NT2/D1 (cell line): ENCODE measurements at places on chromosomes 4 and X.

- no peak for DNase-seq
Observed at GRCh38 chr4:10460313-10461047, 3.3 kb upstream of the ZNF518B start.

DNA sequence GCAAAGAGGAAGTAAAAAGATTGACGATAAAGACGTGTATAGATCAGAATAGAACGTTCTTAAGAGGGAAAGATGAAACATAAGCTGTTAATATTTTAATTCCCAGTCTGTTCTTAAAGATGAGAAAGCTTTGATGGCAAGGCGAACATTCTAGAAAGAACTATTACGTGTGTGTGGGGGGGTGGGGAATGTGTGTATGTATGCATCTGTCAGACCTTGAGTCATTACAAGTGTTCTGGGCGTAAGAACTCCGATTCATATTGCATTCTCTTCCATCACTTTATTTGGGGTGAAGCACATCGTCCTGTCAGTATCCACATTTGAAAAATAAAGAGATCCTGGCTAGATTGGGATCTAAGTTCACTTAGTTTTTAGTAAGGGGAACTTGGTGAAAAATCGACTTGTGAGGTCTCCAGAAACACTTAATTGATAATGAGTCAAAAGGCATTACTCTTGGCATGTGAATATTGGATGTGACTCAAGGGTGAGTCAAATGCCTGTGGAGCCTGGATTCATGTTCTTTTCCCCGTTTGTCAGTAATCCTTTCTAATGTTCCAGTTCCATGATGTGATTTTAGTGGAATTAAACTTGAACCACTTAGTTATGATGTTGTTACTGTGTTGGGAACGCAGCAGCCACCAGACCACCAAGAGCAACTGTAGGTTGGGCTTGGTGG, 3.1 kb downstream of the SMS start:
- no peak for DNase-seq

- no peak for DNase-seq
Observed at GRCh38 chr4:152643153-152644035, 36.4 kb downstream of the TMEM154 start.

DNA sequence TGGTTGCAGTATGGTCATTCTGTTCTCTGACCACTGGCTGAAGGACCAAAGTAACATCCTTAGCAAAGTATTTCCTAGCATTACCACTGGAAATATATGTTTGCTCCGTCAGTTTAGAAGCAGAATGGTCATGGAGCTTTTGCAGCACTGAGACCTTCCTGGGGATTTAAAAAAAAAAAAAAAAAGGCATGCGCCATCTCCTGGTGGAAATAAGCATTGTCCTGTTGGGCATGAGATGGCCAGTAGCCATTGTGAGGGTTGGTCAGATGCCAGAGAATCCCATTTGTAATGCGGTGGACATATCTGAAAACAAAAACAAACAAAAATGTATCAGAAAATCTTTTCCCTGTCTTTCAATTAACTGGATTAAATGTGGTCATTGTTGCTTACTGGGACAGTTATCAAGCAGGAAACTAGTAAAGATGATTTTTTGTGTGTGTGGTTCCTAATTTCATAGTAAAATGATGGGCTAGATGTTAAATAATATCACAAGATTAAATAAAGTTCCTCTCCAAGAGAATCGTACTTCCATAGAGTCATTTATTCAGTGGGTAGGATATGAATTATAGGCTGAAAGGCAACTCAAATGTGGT, 139.6 kb downstream of the SOWAHB start:
- DNase-seq, result peak; percentile 16

DNA sequence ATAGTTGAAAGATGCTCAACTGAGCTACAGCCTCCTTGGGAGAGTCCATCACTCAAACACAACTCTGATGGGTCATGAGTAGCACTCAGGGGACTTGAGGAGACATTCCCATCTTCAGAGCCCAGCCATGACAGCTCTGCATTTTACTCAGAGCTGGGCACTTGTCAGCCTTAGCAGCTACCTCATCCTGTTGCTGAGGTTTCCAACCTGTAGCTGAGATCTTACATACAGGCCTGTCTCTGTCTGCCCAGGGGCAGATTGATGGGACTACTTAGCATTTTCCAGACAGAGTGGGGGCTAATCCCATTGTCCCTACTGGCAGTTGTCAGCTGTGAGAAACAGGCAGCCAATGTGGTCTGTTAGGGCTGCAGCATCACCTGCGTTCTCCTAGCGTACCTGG, 3.5 kb downstream of the FHDC1 start:
- no peak for DNase-seq

DNA sequence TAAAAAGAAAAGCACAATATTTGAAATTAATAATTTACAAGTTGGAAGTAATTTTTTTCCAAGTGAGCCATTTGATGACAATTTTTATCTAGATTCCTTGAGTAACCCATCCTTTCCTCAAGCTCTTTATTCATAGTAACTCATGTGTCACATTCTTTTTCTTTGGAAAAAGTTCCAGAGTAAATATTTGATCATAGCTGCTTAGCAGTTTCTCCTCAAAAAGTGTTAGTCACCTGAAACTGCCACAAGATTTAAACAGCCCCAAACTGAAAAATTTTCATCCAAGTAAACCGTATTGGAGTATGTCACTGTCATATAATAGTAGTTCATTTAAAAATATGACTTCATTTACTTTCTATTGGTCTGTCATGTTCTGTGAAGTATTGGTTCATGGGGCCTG, 94.6 kb upstream of the CASK start:
- DNase-seq, result no peak

DNA sequence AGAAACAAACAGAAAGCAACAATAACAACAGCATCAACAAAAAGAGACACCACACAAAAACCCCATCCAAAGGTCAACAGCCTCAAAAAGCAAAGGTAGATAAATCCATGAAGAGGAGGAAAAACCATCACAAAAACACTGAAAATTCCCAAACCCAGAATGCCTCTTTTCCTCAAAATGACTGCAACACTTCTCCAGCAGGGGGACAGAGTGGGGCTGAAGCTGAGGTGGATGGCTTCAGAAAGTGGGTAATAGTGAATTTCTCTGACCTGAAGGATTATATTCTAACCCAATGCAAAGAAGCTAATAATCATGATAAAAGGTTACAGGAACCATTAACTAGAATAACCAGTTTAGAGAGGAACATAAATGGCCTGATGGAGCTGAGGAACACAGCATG, 888.2 kb downstream of the RAB28 start:
- DNase-seq, result no peak

DNA sequence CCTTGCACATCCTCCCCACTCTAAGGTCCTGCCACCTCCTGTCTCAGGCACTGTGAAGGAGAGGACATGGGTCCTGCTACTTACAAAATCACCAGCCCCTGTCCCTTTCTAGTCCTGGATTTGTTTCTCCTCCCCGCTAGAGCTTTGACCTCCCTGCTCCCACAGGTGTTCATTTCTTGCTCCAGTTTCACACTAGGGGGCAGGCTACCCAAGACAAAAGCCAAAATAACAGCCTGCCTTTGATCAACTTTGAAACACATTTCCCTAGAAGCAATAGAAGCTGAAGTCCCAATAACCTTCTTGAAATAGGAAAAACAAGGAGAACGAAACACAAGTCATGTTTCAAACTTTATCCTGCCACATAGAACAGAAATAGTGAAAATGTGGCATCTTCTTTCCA, 164.4 kb downstream of the QDPR start:
- peak; percentile 23 for DNase-seq

DNA sequence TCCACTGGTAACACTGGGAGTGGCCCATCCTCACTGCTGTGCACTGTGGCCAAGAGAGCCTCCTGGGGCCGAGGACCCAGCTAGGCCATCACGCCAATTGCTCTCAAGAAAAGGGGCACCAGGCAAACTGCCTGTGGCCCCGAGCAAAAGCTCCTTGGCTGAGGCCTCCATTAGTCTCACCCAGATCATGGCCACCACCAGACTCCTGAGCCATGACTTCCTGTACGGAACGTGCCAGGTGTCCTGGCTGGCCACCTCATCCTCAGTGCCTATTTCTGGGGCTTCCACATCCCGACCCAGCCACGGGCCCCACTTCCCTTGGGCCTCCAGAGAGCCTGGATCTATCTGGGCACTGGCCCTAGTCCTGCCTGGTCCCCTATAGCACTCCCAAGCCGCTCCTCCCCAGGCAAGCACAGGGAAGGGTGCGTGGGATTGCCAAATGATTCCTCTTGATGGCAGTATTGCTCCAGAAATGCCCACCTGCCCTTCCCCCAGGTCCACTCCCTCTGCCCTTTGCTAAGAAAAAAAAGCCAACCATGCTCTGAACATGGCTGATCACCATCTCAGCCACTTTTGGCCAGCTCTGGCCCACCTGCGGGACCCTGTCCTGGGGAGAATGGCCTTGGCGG, 212.6 kb upstream of the AGTR2 start:
- DNase-seq, result no peak

DNA sequence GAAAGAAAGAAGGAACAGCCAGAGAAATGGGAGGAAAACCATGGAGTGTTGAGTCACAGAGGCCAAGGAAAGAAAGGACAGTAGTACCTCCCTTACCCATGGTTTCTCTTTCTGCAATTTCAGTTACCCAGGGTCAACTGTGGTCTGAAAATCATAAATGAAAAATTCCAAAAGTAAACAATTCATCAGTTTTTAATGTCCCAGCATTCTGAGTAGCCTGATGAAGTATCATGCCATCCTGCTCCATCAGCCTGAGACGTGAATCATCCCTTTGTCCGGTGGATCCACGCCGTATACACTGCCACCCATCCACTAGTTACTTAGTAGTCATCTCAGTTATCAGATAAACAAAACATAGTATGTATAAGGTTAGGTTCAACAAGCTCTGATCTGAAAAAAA, 114.2 kb downstream of the COMMD8 start:
- no peak for DNase-seq

GRCh38 chr4:174036111-174036510, 247.4 kb downstream of the FBXO8 start:
- no peak for DNase-seq

DNA sequence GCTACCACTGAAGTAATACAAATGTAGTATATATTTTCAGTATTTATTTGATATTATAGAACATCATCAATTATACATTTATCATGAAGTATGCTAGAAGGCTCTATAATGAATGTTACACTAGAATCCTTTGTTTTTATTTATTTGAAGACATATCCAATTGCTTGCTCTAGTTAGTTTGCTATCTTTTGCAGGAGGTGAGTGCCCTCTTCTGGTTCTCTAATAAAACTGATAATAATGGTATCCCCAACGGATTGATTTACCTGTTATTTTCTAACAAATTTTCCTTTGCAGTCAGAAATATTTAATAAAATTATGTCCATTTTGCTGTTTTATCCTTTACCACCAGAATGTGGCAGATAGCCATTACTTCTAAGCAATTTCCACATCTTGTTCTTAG, 274.3 kb upstream of the TACR3 start:
- peak; percentile 18 for DNase-seq

GRCh38 chr4:145326491-145326890, 146.1 kb upstream of the OTUD4 start:
- no peak for DNase-seq

GRCh38 chr4:86593688-86594558, at the start of gene PTPN13:
Gene PTPN13 (plus strand): TSS chr4:86594315. CDS start chr4:86635257, 40,942 bp downstream.
- peak; percentile 94 for DNase-seq

GRCh38 chrX:40945361-40945713, 139.9 kb upstream of the USP9X start:
- no peak for DNase-seq

DNA sequence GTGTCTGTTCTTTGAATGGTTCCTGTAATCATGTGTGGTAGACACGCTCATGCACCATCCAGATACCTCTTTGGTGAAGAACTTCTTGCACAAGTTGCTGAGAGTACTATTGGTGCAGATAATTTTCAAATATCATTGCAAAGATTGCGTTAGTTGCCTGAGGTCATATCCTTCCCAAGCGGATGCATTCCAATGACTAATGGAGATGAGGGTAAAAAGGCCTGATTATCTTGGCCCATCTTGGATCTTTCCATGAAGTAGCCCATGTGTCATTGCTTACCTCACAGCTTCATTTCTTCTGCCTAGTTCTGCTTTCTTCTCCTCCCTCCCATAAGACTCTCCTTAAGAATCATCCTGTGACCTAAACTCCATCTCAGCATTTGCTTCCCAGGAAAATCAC, 384.9 kb upstream of the CNKSR2 start:
- no peak for DNase-seq

- no peak for DNase-seq
Observed at GRCh38 chrX:137101273-137101990, 67.6 kb upstream of the GPR101 start.

DNA sequence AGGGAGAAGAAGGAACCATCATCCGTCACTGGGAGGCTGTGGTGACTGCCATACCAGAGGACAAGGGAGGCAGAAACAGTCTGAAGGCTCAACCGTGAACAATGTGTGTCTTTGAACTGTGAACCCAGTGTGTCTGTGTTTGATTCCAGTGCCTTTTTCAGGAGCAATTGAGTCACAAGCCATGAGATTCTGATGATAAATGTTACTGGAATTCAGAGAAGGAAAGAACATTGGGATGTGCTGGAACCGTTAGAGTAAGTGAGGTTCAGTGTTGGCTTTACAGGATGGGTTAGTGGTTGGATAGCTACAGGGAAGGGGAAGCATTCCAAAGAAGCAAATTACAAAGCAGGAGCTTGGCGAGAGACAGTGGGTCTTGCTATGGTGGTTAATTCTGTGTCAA, 464.4 kb downstream of the TRIML1 start:
- no peak for DNase-seq

DNA sequence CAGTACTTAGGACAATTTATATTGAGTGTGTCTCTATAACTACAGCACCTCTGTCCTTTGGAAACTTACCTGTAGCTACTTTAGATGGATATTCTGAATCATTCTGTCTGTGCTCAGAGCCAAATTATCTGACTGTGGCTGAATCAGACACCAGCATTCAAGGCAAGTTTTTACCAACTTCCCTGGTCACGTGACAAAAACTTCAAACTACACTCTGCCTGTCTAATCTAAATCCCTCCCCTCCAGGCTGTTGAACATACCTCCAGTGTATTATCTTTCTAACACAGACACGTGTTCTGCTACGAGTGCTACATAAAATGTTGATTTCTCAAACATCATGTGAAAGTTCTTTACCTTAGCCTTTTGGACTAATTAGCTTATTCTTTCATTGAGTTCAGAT, 641.2 kb upstream of the CPEB2 start:
- no peak for DNase-seq

GRCh38 chr4:54678826-54679225, 21.1 kb downstream of the KIT start:
- DNase-seq, result no peak

DNA sequence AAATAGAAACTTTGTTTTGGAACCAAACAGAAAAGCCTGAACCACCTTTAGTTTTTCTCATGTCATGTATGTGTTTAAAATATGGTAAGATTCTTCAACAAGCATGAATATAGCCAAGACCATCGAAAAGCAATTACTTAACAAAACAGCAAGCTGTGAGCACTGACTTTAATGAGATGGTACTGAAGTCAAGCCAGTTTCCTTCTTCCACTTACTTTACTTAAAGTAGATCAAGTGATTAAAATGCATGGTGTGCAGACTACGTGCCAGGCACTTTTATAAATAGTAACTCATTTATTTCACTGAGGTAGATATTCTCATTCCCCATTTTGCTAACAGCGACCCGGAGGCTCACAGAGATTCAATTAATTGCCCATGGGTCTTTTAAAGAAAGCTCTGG, 46.2 kb upstream of the FGFBP2 start:
- DNase-seq, result no peak

- DNase-seq, result no peak
Observed at GRCh38 chr4:146310319-146311021, 96.1 kb downstream of the REELD1 start.

GRCh38 chr4:159422019-159422418, 319.1 kb downstream of the RAPGEF2 start:
- no peak for DNase-seq
